Natural killer cell (primary cell): ENCODE measurements at places on chromosomes 1 and 21.

DNA sequence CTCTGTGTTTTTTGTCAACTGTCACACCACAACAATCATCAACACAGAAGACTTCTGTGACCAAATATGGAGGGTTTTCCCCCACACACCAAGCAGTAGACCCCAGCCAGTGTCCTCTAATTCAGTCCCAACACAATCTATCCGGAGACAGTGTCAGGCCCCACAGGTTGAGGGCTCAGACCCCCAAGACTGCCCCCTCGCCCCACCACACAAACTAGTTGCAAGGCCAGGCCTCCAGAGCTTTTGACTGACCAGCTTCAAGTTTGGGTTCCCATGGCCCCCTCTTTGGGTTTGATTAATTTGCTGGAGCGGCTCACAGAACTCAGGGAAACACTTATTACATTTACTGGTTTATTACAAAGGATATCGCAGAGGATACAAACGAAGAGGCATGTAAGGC is 37.2 kb downstream of the NEK2 start:
- no peak for DNase-seq
- no peak overlapping the region for H3K27ac ChIP-seq
- no peaks in the 10 kb centered on the region for H3K27me3 ChIP-seq

DNA sequence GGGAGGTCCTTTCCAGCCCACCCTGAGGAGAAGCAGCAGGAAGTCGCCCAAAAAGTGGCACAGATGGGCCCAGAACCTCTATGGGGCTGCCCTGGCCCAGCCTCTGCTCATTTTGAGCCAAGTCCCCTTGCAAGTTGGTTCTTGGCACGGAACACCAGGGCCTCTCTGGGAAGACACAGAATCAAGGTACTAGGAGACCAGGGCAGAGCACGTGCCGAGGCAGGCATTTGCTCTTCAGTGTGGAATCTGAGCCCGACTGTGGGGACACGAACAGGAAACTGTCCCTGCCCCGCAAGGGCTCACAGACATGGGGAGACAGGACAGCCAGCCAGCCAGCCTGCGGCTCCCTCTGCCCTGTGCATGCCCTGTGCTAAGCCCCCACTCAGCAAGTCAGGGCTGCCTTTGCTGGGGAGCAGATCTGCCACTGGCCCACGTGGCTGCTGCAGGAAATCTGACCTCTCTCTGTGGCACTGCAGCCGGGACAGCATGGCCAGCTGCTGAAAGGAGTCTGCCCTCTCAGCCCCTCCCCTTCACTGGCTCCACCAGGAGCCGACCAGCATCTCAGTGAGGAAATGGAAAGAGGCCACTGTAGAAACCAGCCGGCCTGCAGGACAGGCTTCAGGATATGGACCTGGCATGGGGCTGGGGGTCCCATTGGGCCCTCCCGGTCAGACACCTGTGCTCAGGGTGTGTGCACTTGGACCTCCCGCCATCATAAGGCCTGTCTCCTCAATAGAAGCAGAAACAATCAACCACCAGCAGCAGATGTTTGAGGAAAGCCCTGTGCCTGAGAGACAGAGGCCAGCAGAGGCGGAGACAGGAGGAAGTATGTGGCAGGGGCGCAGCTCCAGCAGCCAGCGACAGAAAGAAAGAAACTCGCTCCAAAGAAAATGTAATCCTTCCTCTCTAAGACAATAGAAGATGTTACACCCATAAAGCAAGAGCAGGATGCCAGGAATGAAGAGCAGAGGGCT is 3.7 kb downstream of the ARHGEF16 start:
- DNase-seq: no peak
- no peak overlapping the region for H3K27ac ChIP-seq
- peaks cover 10% of the 10 kb centered on the region for H3K27me3 ChIP-seq
- peaks cover 15% of the 10 kb centered on the region for H3K4me1 ChIP-seq

GRCh38 chr1:155218854-155219591 is 10.5 kb downstream of the MTX1 start:
- H3K4me1 ChIP-seq: peaks cover 26% of the 10 kb centered on the region
- no peaks in the 10 kb centered on the region for H3K27me3 ChIP-seq
- no peak overlapping the region for H3K4me3 ChIP-seq
- no peaks in the 10 kb centered on the region for H3K36me3 ChIP-seq
- peak overlapping the region; percentile 70 for H3K27ac ChIP-seq

GRCh38 chr1:42328916-42329496 is 6.0 kb downstream of the FOXJ3 start:
- H3K4me3 ChIP-seq: no peak overlapping the region
- H3K4me1 ChIP-seq: peaks cover 2% of the 10 kb centered on the region
- H3K27ac ChIP-seq: no peak overlapping the region
- no peaks in the 10 kb centered on the region for H3K36me3 ChIP-seq

DNA sequence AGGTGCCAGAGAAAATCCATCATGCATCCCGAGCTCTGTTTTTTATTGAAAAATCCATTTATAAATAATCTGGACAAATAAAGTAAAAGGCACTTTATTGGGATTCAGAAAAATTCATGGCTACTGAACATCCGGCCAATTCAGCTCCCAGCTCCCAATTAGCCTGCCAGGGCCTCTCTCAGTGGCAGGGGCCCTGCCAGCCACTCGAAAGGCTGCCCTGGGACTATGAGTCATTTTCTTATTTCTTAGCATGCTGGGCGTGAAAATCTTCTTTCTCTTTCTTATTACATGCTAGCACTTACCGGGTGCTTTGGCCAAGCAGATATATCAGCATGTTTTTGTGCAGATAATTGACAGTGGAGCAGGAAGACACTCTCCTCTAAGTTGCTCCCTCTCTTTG is 283.3 kb downstream of the CAMTA1 start:
- no peaks in the 10 kb centered on the region for H3K4me1 ChIP-seq
- no peaks in the 10 kb centered on the region for H3K27me3 ChIP-seq
- H3K36me3 ChIP-seq: no peaks in the 10 kb centered on the region
- no peak for DNase-seq
